Lung (tissue), 17 donors: ENCODE measurements at places on chromosomes 2 and 18. TPM values are rescaled to one million over a fixed set of nuclear protein-coding genes. Genes with fewer than 3 reads are reported as not detected.

Gene REL
- total RNA-seq, result 37.0 TPM

DNA sequence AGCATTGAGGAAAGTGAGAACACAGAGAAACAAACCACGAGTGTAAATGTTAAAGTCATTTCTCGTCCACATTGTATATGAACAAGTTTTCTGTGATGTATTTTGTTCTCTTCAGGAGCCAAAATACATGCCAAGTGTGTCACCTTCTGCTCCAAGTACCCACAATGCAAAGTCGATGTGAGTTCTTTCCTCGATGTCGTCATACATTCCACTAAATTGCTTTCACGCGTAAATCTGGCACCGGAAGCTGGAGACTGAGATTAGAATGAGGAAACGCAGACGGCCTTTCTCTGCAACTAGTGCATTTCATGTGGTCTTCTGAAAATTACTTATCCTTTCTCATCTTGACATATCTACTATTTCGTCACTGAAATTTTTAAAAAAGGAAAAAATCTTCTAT lies 118.5 kb upstream of the SALL3 start:
- no peaks in the 10 kb centered on the region for H3K4me1 ChIP-seq
- peaks cover 9% of the 10 kb centered on the region for H3K27me3 ChIP-seq
- no peak overlapping the region for H3K27ac ChIP-seq
- no peak overlapping the region for H3K4me3 ChIP-seq

- H3K27me3 ChIP-seq, result no peaks in the 10 kb centered on the region
- H3K27ac ChIP-seq, result no peak overlapping the region
- H3K36me3 ChIP-seq, result peaks cover 13% of the 10 kb centered on the region
- DNase-seq, result no peak
Observed at GRCh38 chr2:201707753-201708152, 9.3 kb upstream of the MPP4 start.

GRCh38 chr2:142131010-142131669 lies at the start of gene LRP1B:
LRP1B (minus strand) TSS chr2:142131016; CDS start chr2:142130729, 287 bp downstream.
- H3K36me3 ChIP-seq, result no peaks in the 10 kb centered on the region
- H3K4me3 ChIP-seq, result peak within 1 kb of the TSS; percentile 36
- H3K27me3 ChIP-seq, result peaks cover 23% of the 10 kb centered on the region
- DNase-seq, result peak; percentile 65

DNA sequence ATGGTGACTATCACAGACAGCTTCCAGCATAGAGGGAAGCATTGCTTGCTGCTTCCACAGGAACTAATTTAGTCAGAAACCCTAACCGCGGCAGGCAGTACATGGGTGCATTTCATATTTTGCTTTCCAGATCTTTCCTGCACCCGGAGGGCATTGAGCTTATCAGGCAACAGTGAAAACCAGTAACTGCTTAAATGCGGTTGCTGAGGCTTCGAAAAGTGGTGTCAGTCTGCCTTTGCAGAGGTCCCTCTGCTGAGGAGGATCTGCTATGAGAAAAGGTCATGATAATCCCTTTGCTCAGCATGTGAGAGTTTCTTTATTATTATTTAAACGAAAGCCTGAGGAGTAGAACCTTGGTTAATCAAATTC lies 44.6 kb upstream of the ROCK2 start:
- no peak for DNase-seq
- H3K4me3 ChIP-seq, result no peak overlapping the region
- H3K4me1 ChIP-seq, result peaks cover 18% of the 10 kb centered on the region

Gene WNT10A
- total RNA-seq, result 0.77 TPM

- no peak for DNase-seq
- H3K36me3 ChIP-seq, result no peaks in the 10 kb centered on the region
- no peak overlapping the region for H3K27ac ChIP-seq
- H3K4me3 ChIP-seq, result no peak overlapping the region
Observed at GRCh38 chr2:223047260-223047761, 4.7 kb upstream of the KCNE4 start.

- no peaks in the 10 kb centered on the region for H3K4me1 ChIP-seq
- DNase-seq, result no peak
- no peak overlapping the region for H3K27ac ChIP-seq
- no peak overlapping the region for H3K4me3 ChIP-seq
- no peaks in the 10 kb centered on the region for H3K27me3 ChIP-seq
Observed at GRCh38 chr18:46939337-46939963, 22.0 kb downstream of the KATNAL2 start.

- H3K27me3 ChIP-seq, result no peaks in the 10 kb centered on the region
- peaks cover 4% of the 10 kb centered on the region for H3K4me1 ChIP-seq
- no peak overlapping the region for H3K27ac ChIP-seq
- no peak for DNase-seq
- H3K36me3 ChIP-seq, result peaks cover 19% of the 10 kb centered on the region
Observed at GRCh38 chr18:45958027-45958426, 9.1 kb downstream of the EPG5 start.
